ENCODE measurements at places on chromosomes 5 and 9.

DNA sequence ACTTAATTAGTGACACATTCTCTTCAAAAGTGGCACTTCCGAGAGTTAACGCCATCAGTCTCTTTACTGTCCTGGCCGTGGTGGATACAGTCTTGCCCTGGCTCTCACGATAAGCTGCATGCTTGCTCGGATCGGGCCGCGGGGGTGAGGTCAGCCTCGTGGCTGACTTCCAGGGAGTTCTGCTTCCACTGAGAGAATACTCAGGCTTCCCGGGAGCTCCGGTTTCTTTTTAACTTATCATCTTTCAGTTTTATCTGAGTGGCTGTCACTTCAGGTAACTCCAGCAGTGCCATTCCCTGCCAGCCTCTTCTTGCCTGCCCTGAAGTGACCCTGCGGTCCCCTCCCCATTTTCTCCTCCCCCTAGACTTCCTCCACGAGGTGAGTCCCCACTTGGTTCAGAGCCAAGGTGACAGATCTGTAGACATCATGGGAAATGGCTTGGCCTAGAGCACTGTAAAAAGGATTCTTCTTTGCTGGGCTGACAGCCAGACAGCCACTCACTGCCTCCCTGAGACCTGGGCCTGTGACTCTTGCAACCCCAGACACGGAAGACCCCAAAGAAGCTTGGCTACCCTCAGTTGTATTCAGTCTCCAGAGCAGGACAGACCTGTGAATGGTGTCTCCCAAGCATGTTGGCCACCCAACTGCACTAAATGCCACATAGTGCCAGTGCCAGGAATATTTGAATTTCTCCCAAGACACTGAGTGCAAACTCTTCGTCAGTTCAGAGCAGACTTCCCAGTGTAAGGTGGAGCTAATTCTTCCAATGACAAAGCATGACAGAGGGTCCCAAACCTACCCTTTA lies 95.1 kb downstream of the DAPK1 start:
- DNase-seq: no peak

DNA sequence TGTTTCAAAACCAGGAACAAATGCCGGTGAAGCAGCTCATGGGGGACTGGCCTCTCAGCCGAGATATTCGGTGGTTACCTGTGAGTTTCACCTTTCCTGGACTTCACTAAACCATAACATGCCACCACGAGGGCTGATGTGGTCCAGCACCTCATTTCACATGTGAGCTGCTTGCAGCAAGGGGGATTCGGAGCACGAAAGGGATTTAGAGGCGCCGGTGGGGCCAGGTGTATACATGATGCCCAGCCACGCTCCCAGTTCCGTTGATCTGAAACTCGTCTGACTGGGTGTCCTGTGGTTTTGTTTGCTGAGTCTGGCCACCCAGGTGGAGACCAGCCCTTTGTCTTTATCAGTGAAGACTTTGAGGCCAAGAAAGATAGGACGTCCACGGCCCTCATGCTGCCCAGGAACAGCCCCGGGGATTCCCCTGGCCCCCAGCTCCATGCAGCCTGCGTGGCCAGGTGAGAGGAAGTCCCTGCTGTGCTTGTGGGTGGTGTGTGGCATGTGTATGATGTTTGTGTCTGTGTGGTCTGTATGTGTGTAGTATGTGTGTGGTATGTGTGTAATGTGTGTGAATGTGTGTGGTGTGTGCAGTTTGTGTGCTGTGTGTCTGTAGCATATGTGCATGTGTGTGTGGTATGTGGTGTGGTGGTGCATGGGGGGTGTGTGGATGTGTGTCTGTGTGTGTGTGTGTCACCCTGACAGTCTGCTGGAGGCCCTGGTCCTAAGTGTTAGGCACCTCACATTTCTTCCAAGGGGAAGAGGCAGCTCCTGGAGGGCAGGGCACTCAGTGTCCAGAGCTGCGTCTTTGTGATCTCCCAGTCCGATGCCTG lies 23.4 kb downstream of the PHF2 start:
- DNase-seq: no peak

- DNase-seq: no peak
Measured at GRCh38 chr9:123541411-123541810, 185.4 kb downstream of the CRB2 start.

DNA sequence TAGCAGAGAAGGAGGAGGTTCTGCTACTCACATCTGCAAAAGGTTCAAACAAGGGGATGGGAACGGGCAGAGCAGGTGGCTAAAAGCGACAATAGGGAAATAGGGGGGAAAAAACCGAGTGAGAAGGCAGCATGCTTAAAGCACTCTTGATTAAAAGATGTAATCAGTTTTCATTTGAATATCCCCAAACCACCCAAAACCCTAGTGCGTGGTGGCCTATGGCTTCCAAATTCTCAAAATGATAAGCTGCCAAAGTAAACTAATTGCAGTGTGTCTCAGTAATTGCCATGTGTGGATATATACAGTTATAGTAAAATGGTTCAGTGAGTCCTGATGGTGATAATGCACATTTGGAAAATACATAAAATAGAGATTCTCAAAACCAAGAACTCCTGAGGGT lies 315.2 kb upstream of the RFX3 start:
- no peak for DNase-seq

- no peak for DNase-seq
Measured at GRCh38 chr9:117403848-117404247, 11.0 kb downstream of the ASTN2 start.

DNA sequence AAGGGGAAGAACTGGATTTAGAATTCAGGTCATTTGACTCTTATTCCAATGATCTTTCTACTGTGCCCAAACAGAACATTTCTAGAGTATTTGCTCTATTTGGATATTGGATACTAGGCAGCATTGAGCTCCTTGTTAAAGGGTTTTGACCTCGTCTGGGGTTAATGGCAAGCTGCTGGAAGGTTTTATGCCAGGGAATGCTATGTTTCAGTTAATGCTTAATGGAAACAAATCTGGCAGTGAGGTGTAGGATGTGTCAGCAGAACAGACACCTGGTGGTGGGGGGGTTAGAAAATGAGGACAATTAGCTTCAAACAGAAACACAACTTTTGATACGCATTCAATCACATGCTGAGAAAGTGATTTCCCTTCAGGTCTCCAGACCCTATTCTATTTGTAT lies 51.5 kb downstream of the AGXT2 start:
- no peak for DNase-seq

DNA sequence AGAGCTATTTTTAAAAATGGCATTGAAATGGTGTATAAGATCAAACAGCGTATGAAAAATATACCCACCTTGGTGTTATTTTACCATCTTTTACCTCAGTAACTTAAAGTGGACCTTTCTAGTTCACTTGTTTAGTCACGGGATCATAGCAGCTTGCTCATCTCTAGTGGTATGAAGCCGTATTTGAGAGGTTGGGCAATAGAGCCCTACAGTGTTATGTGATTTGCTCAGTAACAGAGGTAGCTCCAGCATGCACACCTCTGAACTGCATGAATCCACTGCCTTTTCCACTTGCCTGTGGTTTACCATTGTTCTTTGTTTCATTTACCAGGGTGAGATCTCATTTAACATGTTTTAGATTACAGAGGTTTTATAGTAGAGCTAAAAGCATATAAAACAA lies 134.4 kb downstream of the ATG10 start:
- no peak for DNase-seq

DNA sequence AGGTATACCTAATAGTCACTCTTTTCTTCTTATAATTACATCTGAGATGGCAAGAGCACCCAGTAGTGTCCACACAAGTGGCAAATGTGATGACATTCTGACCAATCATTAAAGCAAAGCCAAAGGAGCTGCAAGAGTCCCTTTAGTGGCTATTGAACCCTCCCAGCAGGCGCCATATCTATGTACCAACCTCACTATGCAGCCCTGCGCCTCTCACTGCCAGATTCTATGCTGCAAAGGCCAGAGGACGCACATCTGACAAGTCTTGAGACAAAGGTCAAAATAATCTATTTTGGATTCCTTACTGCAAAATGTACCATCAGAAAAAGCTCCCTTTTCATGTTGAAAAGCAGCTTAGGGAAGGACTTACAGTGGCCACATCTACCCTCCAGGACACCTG lies 47.0 kb downstream of the EPB41L4B start:
- no peak for DNase-seq

DNA sequence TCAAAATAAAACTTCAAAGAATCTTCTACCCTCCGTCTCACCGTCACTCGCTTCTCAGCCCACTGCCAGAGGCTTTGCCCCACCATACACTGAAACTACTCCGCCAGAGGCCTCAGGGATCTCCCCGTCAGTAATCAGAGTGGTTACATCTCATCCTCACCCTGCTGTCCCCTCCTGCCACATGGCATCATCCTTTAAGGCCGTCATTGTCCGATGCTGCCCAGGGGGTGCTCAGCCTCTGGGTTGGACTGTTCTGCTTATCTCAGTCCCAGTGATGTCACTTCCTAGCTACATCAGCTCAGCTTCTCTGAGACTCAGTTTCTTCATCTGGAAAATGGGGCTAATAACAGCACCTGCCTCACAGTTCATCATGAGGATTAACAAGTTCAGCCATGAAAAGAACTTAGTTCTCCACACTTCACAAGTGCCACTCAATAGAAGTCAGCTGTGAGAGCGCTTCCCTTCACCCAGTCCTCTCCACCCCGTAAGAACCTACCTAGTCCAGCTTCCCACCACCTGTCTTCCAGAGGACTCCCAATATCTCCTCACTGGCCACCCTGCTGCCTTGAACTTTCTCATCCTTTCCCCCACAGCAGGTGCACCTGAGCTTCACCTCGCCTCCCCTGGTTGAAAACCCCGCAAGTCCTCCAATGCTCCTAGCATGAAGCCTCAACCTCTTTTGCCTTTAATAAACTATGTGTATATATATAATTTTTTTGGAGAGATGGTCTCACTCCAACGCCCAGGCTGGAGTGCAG lies 2.8 kb upstream of the IL3 start:
- no peak for DNase-seq

- DNase-seq: no peak
Measured at GRCh38 chr5:173800340-173800739, 87.8 kb upstream of the CPEB4 start.

GRCh38 chr5:63919763-63920478 lies 42.3 kb downstream of the HTR1A start:
- DNase-seq: no peak

DNA sequence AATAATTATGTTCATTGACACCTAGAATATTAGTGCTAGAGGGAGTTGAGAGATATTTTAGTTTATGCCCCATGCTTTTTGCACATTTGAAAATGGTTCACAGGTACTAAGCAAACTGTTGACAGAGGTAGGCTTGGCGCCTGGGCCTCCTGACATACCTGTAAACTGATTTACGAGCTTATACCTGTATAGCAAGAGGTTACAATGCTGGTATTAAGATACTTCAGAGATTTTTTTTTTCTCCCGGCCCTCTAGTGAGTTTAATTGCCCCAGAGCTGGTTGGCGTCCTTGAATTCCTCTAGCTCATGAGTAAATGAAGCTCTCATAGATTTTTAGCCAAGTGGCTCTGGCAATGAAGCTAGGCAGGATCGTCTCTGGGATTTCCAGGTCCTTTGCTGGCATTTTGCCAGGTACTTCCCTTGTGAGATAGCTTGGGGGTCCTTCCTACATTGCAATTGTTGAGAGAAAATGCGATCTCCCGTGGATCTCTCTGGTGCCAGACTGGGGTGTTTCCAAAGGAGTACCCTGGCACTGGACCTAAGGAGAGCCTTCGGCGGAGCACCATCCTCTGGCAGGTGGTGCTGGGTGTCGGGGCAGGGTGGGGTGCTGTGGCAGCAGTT lies 9.0 kb downstream of the SLC36A1 start:
- DNase-seq: no peak

GRCh38 chr9:13386935-13387733 lies 107.6 kb upstream of the MPDZ start:
- no peak for DNase-seq

GRCh38 chr5:132226516-132227234 lies 978 bp downstream of the P4HA2 start:
- DNase-seq: no peak

GRCh38 chr5:111076091-111076490 lies 4.6 kb downstream of the TSLP start:
- DNase-seq: no peak

- DNase-seq: no peak
Measured at GRCh38 chr9:74824654-74825053, 63.1 kb downstream of the TRPM6 start.
